Non-pigmented ciliary epithelial cell (primary cell): ENCODE measurements at places on chromosomes 12 and 14.
A peak's percentile ranks its signal among the peaks of the same experiment; 100 is the strongest.

DNA sequence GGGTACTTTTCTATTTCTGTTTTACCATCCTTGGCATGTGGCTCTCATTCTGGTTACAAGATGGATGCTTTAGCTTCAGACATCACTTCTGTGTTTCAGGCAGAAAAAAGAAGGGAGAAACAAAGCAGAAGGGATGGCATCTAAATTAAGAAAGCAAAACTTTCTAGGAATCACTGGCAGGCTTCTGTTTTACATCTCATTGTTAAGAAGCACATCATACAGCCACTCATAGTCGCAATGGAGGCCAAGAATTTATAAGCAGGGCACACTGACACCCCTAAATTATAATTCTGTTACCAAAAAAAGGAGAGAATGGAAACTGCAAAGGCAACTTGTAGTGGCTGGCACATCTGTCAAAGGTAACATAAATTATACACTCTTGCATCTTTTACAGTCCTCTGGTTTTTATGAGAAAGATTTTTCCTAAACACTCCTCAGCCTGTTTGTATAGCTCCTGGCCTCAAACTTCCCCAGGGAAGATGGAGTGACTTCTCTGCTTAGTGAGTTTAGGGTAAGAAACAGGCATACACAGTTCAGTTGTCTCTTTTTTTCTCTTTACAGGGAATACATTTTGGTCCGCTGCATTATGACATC is 22.0 kb upstream of the LEMD3 start:
- DNase-seq = no peak

DNA sequence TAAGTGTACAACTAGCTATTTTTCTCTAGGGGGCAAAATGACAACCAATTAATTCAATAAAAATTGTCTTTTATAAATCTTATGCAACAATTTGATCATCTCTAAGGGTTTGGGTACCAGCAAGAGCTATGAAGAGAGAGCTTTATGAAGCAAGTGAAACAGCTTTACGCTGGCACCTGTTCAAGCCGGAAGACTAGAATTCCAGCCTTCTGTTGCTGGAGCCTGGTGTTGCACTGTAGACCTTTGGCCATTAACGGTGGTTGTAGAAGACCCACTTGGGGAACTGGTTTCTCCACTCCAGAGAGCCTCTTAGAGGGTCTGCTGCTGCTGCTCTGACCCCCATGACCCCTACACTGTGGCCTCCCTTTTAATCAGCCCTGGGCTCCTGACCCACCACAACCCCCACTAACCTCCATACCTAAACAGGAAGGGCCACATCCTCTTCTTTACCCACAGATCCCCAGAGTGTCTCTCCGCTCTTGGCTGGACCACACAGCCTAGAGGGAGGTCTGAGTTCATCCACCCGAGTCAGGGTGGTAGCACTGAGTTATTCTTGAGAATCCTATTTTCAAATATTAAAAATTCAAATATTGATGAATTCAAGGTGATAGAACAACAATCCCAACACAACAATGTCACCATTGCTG is 54.6 kb upstream of the STON2 start:
- DNase-seq = no peak

DNA sequence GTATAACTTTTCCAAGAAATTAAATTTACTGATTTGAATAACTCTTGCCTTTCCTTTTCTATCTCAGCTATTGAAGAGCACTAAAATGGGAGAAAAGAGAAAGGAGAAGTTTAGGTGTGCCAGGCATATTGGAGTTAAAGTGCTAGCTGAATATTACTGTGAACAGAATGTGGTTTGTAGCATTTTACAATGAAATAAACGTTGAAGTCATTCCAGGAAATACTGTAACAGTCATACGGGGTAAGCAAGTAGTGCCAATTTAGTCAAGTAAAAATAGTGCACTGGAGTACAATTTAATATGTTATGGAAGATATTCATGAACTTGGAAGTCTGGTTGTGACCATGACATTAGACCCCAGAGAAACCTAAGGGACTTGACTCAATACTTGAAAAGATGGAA is 62.1 kb downstream of the E2F7 start:
- DNase-seq = no peak

GRCh38 chr14:68976160-68977067 is 2.7 kb downstream of the ACTN1 start:
- DNase-seq = no peak

- DNase-seq = peak; percentile 18
Measured at GRCh38 chr12:97386133-97386581, 76.4 kb upstream of the RMST start.

DNA sequence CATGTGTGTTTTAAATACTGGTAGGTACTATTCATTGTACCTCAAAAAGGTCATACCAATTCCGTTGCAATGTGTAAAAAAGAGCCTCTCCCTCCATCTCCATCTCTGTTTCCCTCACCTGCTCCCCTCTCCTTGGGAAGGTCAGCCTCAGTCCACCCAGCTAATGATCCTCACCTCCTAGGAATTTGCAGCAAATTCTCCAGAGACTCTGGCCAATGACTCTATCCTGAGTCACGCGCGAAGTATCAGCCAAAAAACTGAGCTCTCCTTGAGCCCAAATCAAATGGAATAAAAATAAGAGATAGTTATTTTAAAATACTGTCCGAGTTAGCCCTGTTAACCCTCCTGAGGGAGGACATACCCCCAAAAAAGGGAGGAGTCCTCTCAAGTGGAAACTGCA is 148.4 kb downstream of the DPF3 start:
- peak; percentile 46 for DNase-seq

DNA sequence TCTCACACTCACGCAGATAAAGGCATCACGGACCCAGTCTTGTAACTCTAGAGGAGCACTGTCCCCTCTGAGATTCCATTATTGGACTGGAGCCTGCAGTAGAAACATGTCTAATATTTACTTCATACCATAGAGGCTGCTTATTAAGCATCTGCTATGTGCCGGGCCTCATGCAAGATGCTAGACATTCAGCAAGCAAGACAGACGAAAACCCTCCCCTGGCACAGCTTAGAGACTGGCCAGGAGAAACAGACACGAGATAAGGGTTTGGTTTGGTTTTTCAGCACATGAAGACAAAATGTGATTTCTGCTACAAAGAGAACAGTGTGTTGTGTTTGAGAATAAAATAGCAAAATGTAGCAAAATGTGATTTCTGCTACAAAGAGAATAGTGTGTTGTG is 719.2 kb downstream of the MED13L start:
- DNase-seq = no peak

GRCh38 chr12:116698116-116698515 is 39.8 kb downstream of the SPRING1 start:
- no peak for DNase-seq
